ENCODE measurements at places on chromosomes 2 and 18.
A peak's percentile ranks its signal among the peaks of the same experiment; 100 is the strongest.

GRCh38 chr2:134425724-134426496 is 172.0 kb downstream of the MGAT5 start:
- DNase-seq: no peak

DNA sequence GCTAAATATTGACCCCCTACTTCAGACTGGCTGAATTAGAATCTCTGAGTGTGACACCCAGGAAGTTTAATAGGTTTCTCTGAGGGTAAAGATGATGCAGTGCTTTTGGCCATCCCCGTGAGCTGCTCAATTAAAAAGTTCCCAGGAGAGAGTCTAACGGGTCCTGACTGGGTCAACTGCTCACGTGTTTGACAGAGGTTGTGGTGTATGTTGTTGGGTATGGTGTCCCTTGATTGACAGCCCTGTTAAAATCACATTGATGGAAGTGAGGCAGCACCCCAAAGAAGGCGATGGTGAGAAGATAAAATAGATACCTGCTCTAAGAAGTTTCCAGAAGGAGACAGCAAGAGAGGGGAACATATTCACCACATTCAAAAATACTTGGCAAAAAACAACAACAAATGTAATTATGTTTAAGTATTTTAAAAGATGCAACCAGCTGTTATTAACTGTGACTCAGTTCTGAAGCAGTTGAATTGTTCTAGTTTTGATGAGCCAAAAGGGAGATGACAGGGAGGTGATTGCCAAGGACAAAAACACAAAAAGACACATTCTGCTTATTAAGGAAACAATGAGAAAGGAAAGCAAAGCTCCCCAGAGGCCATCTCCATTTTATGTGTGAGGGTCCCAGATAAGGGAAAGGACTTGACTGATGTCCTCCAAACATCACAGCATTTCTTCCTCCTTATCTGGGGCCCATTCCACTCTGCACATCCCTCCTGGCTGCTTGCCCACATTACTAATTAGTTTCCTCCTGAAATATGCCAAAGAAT is 11.5 kb upstream of the GMCL1 start:
- DNase-seq: no peak

DNA sequence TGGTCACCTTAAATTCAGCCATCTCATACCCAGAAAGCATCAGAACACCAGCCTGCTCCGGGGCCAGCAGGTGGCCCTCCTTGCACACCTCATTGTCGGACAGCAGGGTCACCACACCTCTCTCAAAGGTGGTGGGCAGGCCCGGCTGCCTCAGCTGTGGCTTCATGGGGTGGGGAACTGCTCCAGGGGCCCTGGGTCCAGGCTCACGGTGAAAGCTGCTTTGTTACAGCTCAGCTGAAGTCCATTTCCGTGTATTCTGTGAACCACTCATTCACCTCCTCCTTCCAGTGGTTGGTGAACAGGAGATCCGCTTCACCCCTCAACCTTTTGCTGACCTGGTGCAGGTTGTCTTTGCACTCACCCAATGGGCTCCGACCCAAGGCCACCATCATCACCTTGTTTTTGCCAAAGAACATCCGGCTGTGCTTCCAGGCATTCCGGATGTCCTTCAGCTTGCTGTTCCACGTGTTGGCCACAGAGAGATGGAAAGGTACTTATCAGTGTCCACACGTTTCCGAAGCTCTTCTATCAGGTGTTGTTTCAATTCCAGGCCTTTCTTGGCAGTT is 78.6 kb upstream of the LDLRAD4 start:
- no peak for DNase-seq

GRCh38 chr2:231680285-231680991 is 27.9 kb upstream of the PTMA start:
- DNase-seq: no peak

DNA sequence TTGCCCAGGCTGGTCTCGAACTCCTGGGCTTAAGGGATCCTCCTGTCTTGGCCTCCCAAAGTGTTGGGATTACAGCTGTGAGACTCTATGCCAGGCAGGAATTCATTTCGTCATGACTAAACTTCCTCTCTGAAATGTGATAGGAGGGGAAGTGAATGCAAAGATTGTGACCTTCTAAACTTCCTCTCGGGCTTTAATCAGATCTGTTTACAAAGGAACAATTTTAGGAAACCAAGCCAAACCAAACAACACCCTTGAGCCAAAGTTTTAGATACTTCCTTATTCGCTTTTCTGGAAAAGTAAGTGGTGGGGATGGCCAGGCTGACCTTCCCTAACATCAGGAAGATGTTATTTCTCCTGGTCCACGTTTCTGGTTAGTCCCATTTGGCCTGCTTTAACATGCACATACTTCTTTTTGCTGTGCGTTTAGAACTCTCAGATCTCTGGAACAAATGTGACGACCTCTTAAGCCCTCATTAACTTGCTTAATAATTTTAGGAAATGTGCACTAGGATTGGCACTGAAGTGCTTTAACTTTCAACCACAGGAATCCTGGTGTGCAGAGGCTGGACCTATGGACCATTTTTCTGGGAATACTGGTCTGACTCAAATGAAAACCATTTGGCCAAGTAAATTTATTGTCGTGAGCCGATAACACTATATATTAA is 33.2 kb upstream of the YES1 start:
- no peak for DNase-seq

- no peak for DNase-seq
Measured at GRCh38 chr2:191846515-191847476, at the start of gene CAVIN2. Gene CAVIN2, minus strand, starts transcription at chr2:191847088. Its CDS starts 163 bp downstream, at chr2:191846925.

DNA sequence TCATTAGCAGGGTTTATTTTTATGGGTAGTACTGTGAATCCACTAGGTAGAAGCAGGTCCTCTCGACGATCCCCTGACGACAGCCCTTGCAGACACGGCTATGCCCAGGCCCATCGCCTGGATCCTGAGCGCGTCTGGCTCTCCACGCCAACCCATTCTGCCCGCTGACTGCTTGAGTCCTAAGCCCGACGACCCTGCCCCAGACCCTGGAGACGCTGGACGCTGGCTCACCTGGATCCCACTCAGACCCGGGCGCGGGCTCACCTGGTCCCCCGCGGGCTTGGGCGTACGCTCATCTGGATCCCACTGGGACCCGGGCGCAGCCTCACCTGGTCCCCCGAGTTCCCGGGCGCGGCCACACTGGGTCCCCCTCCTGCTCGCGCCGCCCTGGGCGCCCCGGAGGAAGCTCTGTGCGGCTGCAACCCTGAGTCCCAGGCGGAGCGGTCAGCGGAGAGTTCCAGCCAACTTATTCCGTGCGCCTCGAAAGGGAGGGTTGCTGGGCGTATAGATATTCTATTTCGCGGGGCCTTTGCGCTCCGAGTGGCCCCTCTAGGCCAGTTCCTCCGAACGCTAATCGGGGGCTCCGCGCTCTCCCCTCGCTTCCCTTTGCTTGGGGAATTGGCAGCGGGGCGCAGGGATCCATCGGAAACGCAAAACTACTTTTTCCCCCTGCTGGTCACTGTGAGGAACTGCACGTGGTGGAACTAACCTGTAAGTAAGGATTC is 22.4 kb upstream of the RMP24 start:
- peak; percentile 52 for DNase-seq

DNA sequence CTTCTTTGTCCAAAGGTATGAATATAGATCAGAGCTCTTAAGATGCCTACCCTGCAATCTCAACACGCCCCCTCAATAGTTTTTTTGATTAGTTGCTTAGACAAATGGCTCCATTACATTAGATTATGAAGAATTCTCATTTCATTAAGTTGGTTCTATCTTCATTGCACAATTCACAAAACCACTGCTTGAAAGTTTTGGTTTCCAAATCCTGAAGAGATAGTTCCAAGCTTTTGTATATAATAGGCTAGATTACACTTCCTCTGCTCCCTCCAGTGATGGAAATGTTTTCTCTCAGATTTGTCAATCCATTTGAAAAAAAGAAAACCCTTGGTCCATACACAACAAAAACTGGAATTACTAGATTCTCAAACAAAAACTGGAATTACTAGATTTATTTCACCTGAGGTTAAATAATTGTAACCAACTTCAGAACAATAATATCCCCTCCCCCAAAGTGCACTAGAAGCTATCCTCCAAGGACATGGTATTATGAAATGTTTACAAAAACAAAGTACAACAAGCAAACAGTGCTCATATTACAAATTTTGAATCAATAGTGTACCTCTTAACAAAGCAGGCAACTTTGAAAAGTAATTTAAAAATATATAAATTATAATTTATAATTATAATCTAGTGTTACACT is 6.8 kb upstream of the TLK1 start:
- no peak for DNase-seq

- DNase-seq: no peak
Measured at GRCh38 chr2:54275541-54275940, 19.5 kb upstream of the TSPYL6 start.

DNA sequence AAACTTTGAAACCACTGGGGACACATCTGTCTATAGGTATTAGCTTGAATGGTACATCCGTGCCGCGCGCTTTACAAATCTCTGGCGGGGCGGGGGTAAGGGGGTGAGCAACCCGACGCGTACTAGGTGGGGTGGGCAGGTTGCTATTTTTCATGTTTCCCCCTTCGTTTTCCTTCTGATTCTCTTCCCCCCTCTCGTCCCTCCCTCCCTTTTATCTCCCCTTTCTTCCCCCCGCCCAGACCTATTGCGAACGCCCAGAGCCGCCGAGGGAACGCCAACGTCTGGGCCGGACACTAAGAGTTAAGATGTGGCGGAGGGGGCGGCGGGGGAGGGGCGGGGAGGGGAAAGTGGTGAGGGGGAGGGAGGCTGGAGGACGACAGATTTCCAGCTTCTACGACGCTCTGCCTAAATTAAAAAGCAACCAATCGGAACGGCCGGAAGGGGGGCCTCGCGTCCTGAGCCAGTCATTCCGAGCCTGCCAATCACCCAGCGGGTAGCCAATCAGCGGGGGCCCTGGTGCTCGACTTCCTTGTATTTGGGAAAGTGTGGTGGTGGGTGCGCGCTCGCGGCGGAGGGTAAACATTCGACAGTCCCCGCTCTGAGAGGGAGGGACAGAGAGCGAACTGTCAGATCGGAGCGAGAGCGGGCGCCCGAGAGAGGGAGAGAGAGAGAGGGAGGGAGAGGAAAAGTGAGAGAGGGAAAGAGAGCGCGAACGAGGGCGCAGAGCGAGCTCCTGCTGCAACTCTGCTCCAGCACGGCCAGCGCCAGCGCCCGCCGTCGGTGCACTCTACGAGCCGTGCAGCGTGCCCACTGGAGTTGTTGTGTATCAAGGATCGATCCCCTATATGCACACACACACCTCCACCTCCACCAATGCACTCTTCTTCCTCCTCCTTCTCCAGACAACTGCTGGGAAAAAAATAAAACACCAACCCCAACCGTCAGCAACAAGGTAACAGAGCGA is at the start of gene POU3F3:
TSS of gene POU3F3 (plus strand) at position 582 of the 964 bp plus-strand sequence. CDS start 1,396 bp downstream, outside the sequence.
- DNase-seq: no peak

DNA sequence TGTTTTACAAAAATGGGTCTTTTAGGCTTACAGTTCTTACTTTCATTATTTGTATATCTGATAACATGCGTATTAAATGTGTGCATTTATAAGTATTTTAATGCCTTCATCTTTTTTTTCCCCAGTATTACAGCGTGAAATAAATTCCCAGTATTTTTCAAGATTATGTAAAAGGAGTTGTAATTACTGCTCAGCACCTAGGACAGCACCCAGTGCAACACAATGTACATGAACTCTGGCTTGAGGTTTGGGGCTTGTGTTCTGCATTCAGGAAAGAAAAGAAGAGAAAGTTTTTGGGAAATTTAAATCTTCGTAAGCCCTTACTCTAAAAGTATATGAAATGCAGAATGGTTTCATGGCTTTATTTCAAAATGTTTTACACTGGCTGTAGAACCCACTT is 16.7 kb downstream of the ZNF638 start:
- DNase-seq: no peak

DNA sequence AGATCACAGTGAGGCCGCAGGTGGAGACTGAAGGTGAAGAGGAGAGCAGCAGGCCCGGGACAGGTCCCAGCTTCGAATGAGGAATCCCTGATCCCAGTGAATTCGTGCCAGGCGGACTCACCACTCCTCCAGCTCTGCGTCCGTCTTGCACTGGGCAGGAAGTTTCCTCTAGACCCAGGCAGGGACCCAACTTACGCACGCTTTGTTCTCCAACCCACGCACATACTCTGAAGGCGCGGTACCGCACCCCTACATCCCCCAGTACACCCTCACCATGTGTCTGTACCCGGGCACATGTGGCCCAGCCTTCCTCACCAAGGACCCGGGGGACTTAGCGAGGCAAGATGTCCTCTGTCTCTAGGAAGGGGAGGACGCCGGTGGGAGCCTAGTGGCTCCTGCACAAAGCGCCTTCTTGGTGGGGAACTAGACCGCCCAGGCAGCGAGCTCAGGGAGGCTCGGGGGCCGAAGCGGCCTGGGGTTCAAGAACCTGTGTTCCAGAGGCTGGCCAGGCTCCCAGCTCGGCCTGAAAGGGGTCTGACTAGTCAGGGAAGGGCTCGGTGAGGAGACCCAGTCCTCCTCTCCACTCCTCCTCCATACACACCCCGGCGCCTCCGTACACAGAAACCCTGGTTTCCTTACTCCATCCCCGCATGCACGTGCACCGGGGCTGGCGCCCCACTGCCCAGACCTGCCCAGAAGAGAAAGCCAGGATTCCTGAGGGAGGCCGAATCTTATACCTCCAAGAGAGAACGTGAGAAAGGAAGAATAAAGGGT is 38.3 kb upstream of the ATP6V1B1 start:
- DNase-seq: no peak

DNA sequence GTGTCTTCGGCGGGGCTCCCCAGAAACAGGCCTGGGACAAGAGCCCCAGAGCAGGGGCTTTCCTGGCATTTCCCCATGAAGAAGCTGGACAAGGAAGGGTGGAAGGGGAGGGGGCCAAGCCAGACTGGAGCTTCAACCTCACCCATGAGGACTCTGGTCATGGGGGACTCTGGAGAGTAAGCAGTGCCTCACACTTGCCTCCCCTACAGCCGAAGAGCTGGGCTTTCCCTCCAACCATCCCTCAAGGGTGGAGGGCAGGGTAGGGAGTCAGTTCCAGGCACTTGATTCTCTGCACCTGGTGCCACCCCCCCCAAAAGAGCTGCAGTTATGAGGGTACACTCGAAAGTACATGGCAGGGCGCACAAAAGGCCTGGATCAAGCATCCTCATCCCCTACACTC is 246.6 kb downstream of the TFCP2L1 start:
- DNase-seq: no peak

GRCh38 chr2:99677814-99678213 is 188.0 kb upstream of the REV1 start:
- no peak for DNase-seq

DNA sequence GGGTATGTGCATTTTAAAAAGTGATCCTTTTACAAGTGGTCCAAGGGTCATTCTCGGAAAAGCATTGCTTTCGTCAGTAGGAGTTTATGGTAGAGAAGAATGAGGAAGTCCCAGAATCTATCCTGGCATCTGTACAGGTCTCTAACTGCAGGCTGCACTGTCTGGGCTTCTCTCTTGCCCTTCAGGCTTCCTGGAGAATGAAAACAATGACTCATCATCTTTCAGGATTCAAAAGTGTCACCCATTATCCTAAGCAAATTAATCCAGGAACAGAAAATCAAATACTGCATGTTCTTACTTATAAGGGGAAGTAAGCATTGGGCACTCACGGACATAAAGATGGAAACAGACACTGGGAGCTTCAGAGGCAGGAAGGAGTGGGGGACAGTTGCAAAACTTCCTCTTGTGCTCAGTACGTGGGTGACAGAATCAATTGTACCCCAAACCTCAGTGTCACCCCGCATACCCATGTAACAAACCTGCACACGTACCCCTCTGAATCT is 60.2 kb upstream of the TXNDC2 start:
- DNase-seq: no peak

Data from left renal cortex interstitium (tissue), 4 donors.